HS-27A (cell line): ENCODE measurements at places on chromosomes 1 and 21.

- no peak for DNase-seq
Measured at GRCh38 chr1:19038732-19039131, 82.3 kb upstream of the IFFO2 start.

DNA sequence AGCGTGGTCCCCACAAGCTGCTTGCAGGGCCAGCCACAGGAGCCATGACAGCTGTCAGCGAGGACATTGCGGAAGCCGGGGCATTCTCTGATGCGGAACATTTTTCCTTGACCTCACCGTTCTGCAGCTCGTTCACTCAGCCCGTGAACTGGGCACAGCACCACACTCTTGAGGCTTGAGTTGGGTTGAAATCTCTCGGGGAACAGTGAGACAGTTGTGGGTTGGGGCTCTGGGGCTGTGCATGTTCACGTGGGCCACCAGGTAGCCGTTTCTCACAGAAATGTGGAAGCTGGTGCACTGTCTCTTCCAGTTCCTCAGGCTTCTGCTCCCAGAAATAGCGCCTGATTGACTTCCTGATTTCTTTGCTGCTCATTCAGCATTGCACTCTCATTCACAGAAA lies 69.8 kb downstream of the SPSB1 start:
- no peak for DNase-seq

- DNase-seq: no peak
Measured at GRCh38 chr21:20994790-20995189, 3.4 kb upstream of the NCAM2 start.

DNA sequence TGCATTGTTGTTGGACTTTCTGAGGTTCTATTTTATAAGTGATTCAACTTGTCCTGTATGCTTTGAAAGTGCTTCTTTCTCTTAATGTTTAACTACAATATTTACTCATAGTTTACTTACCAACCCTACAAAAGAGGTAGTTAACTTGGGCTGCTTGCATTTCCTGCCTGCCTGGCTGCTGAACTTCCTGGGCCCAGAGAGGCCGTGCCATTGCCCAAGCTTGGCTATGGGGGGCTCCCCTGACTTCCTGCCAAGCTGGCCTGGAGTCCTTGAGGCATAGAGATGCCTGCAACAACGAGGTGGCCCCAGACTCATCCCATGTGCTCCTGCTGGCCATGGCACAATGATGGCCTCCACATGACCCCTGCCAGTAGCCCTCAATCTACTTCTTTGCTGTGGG lies 361.6 kb upstream of the PLD5 start:
- DNase-seq: no peak

- DNase-seq: no peak
Measured at GRCh38 chr21:38472412-38473108, 25.7 kb downstream of the ERG start.

DNA sequence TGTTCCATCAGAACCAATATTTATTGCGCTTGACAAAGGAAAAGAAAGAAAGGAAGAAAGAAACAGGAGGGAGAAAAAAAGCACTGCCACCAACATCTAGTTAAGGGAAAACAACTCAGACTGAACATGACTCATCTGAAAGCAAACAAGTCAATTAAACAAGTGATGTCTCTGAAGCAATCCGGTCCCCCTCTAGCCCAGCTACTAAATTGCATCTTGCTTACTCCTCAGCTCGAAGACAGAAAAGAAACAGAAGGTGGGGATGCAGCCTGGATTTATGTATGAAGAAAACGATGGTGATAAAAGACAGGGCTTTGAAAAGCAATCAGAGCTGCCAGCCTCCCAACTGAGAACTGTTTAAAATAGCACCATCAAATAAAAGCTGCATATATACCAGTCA lies 188.2 kb downstream of the OMA1 start:
- DNase-seq: no peak

GRCh38 chr1:161531986-161532643 lies 7.8 kb downstream of the HSPA6 start:
- DNase-seq: no peak

DNA sequence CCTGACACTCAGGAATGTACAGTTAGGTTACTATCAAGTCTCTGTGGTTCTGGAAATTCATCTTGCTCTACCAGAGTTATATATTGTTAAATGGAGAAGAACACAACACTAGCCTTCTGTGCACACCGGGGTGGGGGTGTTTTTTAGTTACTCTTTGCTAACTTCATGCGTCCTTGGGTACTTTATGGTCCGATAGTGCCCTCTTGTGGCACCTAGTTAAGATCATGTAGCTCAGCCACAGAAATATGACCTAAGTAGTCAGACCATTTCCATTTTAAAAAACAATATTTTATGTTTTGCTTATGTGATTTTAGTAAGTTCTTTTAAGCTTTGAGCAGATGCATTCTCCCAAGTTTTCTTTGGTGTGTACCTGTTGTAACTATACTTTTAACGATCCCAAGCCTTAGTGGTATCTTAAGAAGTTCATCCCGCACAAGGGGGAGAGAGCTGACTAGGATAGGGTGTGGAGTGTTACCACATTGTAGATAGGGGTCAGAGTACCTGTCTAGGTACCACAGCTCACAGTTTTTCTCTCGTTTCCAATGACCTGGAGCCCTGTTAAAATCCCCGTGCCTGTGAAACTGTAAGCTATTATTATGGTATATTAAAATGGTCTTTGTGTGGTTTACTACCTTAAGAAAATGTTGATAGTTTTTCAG lies 20.6 kb upstream of the SH3D21 start:
- peak; percentile 51 for DNase-seq

- DNase-seq: no peak
Measured at GRCh38 chr1:193709607-193710006, 523.2 kb upstream of the B3GALT2 start.

- DNase-seq: no peak
Measured at GRCh38 chr1:157156058-157156541, 17.9 kb upstream of the ETV3 start.

- DNase-seq: no peak
Measured at GRCh38 chr1:56477164-56478111, 101.9 kb downstream of the PLPP3 start.

DNA sequence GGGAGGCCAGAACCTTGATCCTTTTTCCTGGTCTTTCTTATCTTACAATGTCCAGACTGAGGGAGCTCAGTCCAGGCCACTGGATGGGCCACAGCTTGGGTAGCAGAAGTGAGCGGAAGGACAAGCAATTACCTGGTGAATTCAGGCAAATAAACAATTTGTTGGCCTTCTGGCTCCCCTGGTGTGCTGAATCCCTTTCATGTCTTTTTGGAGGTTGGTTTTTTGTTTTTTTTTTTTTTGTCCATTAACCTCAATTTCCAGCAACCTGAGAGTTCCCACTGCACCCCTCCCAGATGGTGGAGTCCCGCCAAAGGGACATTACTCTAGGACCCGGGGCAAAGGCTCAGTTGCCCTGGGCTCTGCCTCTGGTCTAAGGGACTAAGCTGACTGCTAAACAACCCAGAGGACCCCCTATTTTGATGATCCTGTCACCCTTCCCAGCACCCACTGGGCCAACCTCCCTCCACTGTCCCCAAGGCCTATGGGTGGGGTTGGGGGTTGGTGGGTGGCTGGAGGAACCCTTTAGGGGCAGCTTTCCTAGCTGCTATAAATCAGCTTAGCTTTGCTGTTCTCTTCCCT lies 85.5 kb downstream of the KCND3 start:
- DNase-seq: no peak

DNA sequence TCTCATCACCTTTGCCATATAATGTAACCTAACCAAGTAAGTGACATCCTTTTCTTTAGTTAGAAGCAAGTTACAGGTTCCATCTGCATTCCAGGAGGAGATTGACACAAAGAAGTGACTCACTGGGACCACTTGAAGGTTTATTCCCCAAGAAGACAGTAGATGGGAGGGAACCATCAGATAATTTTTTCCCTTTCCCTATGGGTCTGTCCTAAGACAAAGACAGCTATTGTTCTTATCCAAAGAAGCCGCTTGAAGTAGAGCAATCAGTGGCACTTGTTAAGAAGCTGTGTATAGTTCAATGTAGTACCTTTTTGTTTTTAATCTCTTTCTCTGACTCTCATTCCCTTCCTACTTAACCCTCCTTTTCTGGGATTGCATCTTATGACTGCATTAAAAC lies 139.9 kb upstream of the B3GALT2 start:
- DNase-seq: no peak

DNA sequence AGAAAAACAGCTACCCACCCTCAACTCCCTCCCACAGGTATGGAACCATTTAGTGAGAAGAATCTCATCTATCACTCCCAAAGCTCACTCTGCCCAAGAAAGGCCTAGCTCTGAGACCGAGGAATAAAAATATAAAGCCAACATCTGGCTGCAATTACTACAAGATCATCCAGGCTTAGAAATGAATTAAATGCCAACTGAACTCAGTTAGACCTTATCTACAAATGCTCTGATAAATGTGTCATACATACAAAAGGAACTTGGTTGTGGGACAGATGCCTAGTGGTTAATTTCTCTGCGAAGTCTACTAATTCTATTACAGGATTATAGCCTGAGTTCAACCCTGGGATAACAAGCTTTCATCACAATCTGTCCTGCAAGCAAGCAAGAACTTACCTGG lies 6.7 kb downstream of the ADIPOR1 start:
- DNase-seq: no peak

- no peak for DNase-seq
Measured at GRCh38 chr1:220905650-220906560, 26.7 kb downstream of the HLX start.

DNA sequence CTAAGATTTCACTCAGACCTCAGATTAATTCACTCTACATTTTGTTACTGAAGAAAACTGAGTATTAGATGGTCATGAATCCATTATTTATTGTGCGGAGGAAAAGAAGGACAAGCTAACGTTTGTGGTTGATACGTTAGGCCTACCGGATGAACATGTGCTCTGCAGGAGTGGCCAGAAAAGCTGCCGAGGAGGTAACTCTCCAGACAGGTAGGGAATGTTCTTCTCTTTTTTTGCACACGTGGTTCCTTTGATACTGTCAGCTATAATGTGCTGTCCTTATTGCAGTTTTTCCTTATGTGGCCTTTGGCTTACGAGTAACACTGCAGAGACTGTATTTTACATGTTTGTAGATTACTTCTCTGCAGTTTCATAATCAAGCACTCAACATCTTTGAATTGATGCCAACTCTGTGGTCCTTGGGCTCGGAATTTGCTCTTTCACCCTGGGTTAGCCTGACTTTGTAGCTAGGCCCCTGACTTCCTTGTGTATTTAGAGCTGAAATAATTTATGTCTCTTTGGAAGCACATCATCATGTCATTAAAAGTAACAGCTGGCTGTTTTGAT lies 13.6 kb downstream of the MTR start:
- no peak for DNase-seq

GRCh38 chr1:153478047-153478691 lies 17.7 kb upstream of the S100A7 start:
- no peak for DNase-seq

GRCh38 chr1:175073061-175073460 lies 5.4 kb downstream of the TNN start:
- DNase-seq: no peak

DNA sequence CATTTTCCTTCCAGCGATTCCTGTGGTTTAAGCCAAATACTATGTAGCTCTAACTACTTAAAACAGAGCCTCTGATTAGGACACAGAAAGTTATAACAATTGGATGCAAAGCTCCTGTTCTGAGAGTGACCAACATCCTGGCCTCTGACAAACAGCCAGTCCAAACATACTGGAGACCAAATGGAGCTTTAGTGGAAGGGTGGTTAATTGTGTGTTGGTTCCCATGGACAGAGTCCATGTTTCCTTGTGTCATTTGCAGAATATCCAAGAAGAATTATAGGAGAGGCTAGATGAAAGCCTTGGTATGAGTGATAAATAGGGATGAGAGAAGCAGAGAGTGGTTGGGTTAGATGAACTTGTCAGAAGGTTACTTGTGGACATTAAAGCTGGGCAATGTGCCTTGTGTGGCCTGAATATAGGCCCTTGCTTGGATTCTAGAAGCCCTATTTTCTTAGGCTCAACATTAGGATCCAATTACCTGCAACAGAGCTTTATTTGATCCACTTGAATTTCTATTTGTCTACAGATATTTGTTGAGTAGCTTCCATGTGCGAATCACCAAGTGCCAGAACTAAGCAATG lies 180.5 kb upstream of the GORAB start:
- DNase-seq: no peak

DNA sequence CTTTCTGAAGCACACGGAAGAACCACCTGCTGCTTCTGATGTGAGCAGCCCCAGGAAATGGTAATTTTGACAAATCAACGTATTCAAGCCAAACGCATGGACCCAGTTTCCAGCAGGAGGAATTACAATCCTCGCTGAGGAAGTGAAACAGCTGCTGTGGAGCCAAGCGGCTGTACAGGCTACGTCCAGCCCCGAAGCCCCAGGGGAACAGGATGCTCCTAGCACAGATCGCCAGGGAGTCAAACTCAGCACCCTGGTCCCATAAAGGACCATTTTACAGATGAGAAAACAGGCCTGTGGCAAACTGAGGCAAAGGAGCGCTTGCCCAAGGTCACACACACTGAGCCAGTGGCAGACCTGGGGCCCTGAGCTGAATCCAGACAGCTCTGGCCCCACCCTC lies 108.0 kb downstream of the PTPRU start:
- no peak for DNase-seq

DNA sequence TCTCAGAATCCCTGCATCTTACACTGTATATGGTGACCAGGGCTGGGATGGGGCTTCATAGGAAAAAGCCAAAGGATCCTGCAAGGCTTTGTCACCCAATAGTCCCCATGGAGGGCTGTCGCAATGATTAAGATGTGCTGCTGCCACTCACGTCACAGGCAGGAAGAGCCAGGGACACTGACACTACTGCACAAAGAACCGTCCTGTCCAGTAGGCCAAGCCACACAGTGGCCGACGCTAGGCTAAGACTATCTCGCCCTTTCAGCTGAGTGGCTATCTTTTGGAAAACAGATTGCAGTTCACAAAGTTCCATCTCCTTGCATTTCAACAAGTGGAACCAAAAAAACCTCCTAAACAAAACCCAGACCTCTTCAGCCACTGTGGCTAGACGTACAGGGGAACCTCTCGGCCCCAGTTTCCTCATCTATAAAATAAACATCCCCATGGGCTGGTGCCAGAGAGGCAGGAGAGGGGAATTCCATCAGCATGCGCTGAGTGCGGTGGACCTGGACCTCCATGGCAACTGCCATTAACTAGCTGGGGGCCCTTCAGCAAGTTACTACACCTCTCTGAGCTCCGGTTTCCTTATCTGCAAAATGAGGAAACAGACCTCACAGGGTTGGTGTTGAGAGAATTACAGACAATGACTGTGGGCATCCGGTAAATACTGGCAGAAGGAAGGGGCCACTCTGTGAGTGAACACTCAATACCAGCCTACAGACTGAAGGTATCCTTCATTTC lies 8.7 kb downstream of the CAPZB start:
- no peak for DNase-seq

GRCh38 chr1:29655145-29655544 lies 418.8 kb downstream of the PTPRU start:
- DNase-seq: no peak

GRCh38 chr1:23546897-23547584 lies 12.3 kb downstream of the ID3 start:
- no peak for DNase-seq

DNA sequence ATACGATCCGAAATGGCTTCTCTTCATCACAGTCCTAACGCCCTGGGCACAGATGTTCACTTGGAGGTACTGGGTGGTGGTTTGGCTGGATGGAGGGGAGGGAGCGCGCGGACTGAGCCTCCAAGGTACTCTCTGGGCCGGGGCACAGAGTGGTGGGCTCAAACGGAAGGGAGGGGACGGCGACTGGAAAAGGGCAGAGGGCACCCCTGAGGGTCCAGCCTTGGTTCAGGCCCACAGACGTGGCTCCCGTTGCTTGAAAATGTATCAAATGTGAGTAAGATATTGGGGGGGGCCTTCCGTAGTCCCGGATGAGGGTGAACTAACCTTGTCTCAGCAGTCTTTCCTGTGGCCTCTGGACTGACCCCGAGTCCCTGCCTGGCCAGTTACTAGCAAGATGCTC lies 463 bp downstream of the IL12RB2 start:
- DNase-seq: no peak

- no peak for DNase-seq
Measured at GRCh38 chr1:75861831-75862230, 65.1 kb downstream of the MSH4 start.
